Activated CD4-positive, alpha-beta memory T cell treated with anti-CD3 and anti-CD28 coated beads, Interleukin-2, amount 10 ng/mL, durations not matched to agents 7 days and 5 days (primary cell): ENCODE measurements at places on chromosomes 6 and 20. TPM values are rescaled to one million over a fixed set of nuclear protein-coding genes. Genes with fewer than 3 reads are reported as not detected.

- H3K27ac ChIP-seq: no peak overlapping the region
- H3K27me3 ChIP-seq: peaks cover 26% of the 10 kb centered on the region
- no peak overlapping the region for H3K4me3 ChIP-seq
- no peak for DNase-seq
These were observed 2.0 kb downstream of the COL9A3 start for GRCh38 chr20:62818592-62819493.

DNA sequence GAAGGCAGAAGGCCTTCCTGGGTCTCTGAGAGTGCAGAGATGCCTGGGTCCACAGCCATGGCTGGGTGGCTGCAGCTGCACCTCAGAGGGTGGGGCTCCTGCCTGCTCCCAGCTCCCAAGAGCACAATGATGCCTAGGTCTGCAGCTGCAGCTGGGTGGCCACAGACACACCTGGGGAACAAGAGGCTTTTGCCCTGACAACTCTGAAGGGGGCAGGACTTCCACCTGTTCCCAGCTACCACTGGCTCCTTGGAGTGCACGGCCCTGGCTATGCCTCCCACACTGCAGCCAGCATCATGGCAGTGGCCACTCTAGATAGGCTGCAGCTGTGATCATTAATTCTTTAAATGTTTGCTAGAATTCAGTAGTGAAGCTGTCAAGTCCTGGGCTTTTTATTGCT is 511.3 kb downstream of the ADGRB3 start:
- no peaks in the 10 kb centered on the region for H3K36me3 ChIP-seq
- no peaks in the 10 kb centered on the region for H3K27me3 ChIP-seq
- no peak overlapping the region for H3K27ac ChIP-seq
- no peak overlapping the region for H3K4me3 ChIP-seq

DNA sequence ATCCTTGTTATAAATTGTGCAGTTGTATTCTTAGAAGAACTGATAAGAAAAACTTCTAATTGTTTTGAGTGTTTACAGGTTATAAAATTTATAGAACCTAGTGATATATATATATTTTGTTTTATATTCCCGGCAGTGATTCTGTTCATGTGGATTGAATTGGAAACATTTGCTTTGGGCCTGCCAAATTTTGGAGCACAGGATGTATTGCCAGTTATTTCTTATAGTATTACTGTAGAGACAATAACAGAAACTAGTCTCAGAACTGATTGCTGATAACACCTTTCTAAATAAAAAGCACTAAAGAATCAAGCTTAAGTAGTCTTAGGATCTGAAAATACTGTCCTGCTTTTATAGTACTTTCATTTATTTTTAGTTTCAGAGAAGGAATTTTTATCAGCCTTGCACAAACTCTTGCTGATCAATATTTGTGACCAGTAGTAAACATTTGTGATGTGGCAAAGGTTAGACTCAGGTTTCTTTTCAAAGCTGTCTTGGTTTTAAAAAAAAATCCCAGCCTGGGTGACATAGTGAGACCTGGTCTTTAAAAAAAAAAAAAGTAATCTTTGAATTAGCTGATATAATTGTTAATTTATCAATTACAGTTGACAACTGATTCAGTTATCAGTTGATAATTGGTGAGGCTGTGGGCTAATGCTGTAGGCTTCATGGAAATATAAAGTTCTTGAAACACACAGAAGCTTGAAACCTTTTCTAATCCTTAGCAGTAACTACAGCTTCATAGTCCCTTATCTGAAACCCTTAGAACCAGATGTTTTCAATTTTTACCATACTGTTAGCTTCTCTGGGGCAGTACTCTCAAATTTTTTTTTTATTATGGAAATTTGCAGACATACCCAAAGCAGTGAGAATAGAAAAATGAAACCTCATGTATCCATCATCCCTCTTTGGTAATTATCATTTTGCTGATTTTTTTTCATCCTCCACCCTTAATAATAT is 42.4 kb downstream of the RNGTT start:
- H3K4me1 ChIP-seq: peaks cover 10% of the 10 kb centered on the region
- no peak overlapping the region for H3K4me3 ChIP-seq
- H3K36me3 ChIP-seq: peaks cover 21% of the 10 kb centered on the region
- H3K27ac ChIP-seq: no peak overlapping the region

- no peak for DNase-seq
- H3K27me3 ChIP-seq: peaks cover 18% of the 10 kb centered on the region
- no peak overlapping the region for H3K4me3 ChIP-seq
- no peaks in the 10 kb centered on the region for H3K36me3 ChIP-seq
- H3K27ac ChIP-seq: no peak overlapping the region
- H3K4me1 ChIP-seq: no peaks in the 10 kb centered on the region
These were observed 24.7 kb upstream of the HDAC2 start for GRCh38 chr6:113995634-113996033.

Gene GPANK1
- 35.2 TPM for total RNA-seq

GRCh38 chr6:148231572-148231971 is 111.1 kb upstream of the SASH1 start:
- H3K4me3 ChIP-seq: no peak overlapping the region
- no peak for DNase-seq
- H3K27me3 ChIP-seq: peaks cover 17% of the 10 kb centered on the region
- no peaks in the 10 kb centered on the region for H3K36me3 ChIP-seq

GRCh38 chr6:74259981-74260380 is 564.0 kb downstream of the CD109 start:
- no peak overlapping the region for H3K4me3 ChIP-seq
- H3K27me3 ChIP-seq: no peaks in the 10 kb centered on the region
- H3K4me1 ChIP-seq: no peaks in the 10 kb centered on the region
- DNase-seq: no peak
- H3K36me3 ChIP-seq: no peaks in the 10 kb centered on the region
- no peak overlapping the region for H3K27ac ChIP-seq

Gene PROKR2
- not detected for total RNA-seq

GRCh38 chr6:160248538-160248937 is 10.1 kb downstream of the SLC22A2 start:
- H3K27me3 ChIP-seq: peaks cover 2% of the 10 kb centered on the region
- no peak overlapping the region for H3K27ac ChIP-seq
- no peaks in the 10 kb centered on the region for H3K4me1 ChIP-seq
- H3K4me3 ChIP-seq: no peak overlapping the region

- H3K4me3 ChIP-seq: peak overlapping the region; percentile 38
- H3K4me1 ChIP-seq: peaks cover 26% of the 10 kb centered on the region
- DNase-seq: no peak
- peaks cover 70% of the 10 kb centered on the region for H3K36me3 ChIP-seq
- no peaks in the 10 kb centered on the region for H3K27me3 ChIP-seq
- H3K27ac ChIP-seq: peak overlapping the region; percentile 57
These were observed 23.9 kb upstream of the BAG2 start for GRCh38 chr6:57147955-57148858.

Gene IL17A
- total RNA-seq: 6.2 TPM
